A549 treated with GW870086 at 1 μM for 4 hours (cell line): ENCODE measurements at places on chromosomes 6 and 20. TPM values are rescaled to one million over a fixed set of nuclear protein-coding genes. Genes with fewer than 3 reads are reported as not detected.

The ISM1 gene
- total RNA-seq, result 0.14 to 0.27 TPM (median 0.24 TPM) in 5 replicates

The NANP gene
- total RNA-seq, result 6.4 to 8.7 TPM (median 7.5 TPM) in 5 replicates

The EPHA7 gene
- total RNA-seq, result 0.05 to 0.18 TPM (median 0.09 TPM) in 5 replicates

The PRICKLE4 gene
- 0.68 to 0.95 TPM (median 0.81 TPM) in 5 replicates for total RNA-seq

The KIF25 gene
- total RNA-seq, result 0.05 to 0.22 TPM in 2 of 5 replicates, not detected in the others

The MPIG6B gene
- total RNA-seq, result not detected in 5 replicates

The CDSN gene
- total RNA-seq, result not detected in 5 replicates

The HRH3 gene
- total RNA-seq, result not detected in 5 replicates
